Activated CD4-positive, alpha-beta T cell treated with anti-CD3 and anti-CD28 coated beads, Interleukin-2, amount 50 U/mL, for 48 hours (primary cell): ENCODE measurements at places on chromosomes 3 and 15.

DNA sequence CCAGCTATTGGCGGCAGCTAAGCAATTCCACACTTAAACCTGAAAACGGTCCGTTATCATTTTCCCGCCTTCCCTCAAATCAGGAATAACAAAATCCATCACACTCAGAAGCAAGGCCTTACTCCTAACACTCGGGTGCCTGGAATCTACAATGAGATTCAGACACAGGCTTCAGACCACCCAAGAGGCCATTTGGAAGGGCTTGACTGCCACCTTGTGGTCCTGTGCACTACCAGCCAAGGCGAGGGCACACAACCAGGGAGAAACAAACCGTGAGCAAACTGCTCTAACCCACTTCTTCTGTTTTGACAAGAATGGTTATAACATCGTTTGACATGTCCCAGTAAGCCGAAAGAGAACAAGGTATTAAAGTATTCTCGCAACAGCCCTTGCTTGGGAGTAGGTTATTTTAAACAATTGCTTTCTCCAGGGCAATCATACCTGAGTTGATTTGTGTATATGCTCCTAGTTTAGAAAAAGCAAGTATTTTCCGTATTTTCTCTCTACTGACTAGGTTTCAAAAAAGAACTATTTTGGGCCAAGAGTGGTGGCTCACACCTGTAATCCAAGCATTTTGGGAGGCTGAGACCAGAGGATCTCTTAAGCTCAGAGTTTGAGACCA, 40.1 kb upstream of the TAFA4 start:
- peak; percentile 47 for DNase-seq

- DNase-seq: no peak
Measured at GRCh38 chr3:128991355-128991895, 2.5 kb downstream of the CFAP92 start.

GRCh38 chr3:168693870-168694269, 598.1 kb upstream of the GOLIM4 start:
- DNase-seq: no peak

DNA sequence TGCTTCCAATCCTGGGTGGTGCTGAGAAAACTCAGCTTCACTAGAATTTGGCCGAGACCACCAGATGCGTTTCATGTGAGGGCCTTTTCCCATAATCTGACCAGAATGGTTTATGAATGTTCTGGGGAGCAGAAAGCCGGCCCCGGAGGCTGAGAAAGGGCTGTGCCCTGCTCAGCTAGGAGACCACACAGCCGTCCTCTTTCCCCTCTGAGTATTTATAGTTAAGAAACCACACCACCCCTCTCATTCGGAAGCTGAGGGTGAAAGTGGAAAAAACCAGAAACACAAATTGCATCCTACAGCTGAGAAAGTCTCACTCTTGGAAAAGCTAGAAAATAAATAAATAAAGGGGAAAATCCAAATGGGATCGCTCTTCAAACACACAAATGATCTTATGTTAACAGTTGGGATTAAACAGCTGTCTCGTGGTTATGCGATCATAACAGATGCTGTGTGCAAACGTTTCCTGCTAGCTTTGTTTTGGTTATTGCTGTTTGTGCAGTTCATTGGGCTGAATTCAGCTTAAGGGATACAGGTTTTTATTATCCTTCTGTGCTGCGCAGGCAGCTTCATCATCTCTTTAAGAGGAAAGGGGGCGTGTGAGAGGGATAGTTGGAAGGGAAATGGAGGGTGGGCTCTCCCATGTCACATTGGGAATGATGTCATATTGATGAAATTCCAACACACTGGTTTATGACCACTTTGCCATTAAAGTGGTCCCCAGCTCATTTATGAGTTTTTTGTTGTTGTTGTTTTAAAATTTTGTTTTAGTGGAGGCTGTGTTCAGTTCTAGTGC, 1026.2 kb upstream of the NR2F2 start:
- no peak for DNase-seq

GRCh38 chr3:42855547-42856380, 19.9 kb downstream of the CYP8B1 start:
- no peak for DNase-seq

DNA sequence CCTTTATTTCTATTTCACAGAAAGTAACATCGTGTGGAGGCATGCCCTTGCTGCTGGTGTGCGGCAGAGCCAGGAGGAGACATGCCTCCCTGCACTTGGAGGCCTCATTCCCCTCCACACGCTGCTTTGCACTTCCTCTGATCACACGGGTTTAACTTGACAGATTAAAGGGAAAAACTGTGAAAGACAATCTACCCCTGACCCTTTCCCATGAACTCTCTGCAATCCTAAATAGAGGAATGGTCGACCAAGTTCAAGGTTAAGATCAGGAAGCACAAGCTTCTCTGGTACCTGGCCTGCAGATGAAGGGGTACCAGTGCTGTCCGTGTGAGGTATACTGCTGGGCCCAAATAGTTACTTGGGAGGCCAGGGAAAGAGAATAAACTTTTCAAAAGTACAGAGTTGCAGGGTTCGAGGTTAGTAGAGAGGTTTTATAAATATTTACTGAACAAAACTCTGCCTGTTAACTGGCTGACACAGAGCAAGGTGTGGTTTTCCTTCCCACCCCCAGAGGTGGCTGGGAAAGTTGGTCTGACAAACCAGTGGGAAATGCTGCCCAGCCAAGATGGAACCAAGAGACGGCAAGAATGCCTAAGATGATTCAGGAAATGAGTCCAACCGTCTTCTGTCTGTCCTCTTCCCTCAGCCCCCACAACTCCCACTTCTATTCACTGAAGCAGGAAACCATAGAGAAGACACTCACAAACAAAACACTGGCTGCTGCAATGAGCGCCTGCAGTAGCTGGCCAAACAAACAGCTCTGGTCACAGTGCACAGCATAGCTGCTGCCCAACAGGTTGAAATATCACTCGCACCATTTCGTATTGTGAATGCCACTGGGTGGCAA, 79.6 kb downstream of the IGF2BP2 start:
- no peak for DNase-seq

GRCh38 chr3:99808163-99808794, 9.4 kb upstream of the CMSS1 start:
- DNase-seq: peak; percentile 29

GRCh38 chr3:195030791-195031321, 240.1 kb downstream of the XXYLT1 start:
- DNase-seq: no peak

DNA sequence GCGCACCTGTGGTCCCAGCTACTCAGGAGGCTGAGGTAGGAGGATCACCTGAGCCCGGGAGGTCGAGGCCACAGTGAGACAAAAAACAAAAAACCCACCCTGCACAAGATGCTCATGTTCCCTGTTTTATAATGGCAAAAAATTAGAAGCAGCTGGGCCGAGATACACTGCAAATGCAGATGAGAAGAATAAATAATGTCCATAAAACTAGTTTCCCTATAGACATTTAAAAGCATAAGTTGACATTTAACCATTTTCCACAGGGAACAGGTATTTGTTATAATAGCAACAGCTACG, 537 bp upstream of the SCAP start:
- no peak for DNase-seq

DNA sequence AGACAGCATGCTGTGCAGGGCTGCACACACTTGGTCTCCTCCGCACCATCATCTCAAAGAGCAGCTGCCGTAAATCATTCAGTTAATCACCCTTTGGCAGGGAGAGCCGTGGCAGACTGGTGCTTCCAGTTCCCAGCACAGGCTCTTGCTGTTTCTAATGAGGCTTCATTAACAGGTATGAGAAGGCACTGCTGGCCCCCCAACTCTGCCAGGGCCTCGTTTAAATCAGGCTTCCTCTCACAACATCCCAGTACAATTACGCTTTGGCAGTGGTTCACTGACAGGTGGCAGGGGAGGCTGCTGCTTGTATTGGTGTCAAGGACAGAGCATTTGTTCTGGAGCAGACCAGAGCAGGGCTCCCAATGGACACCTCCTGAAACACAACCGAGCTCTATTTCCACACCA, 77.1 kb downstream of the BFSP2 start:
- DNase-seq: no peak

DNA sequence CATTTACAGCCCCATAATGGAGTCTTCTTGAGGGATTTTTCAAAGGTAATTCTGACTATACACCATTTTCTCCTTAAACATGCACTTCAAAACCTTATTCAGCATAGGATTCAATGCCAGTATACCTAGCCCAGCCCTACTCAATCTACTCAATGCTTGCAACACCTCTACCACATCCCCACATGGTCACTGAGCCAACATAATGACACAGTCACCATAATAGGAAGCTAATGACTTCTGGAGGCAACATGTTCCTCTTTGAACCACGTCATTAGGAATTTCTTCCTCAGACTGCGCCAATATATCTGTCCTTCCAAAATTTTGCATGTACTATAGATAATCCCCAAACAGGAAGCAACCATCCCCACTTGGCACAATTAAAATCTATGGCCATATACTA, 153.9 kb upstream of the SETMAR start:
- DNase-seq: no peak

DNA sequence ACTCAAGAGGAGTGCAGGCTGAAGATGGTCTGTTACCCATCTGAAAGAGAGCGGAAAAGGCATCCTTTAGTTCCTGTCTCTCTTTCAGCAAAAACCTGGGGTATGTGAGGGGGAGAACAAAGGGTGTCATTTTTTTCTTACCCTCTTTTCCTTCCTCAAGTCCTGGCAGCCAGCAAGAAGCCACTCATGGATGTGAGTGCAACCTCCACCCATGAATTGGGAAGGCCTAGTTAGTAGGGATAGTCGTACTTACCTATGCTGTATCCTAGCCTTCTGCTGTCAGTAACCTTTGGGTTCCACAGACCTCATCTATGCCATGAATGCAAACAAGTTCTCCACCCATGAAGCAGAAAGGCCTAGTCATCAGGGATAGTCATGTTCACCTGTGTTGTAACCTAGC, 472.8 kb downstream of the ZIC1 start:
- no peak for DNase-seq

DNA sequence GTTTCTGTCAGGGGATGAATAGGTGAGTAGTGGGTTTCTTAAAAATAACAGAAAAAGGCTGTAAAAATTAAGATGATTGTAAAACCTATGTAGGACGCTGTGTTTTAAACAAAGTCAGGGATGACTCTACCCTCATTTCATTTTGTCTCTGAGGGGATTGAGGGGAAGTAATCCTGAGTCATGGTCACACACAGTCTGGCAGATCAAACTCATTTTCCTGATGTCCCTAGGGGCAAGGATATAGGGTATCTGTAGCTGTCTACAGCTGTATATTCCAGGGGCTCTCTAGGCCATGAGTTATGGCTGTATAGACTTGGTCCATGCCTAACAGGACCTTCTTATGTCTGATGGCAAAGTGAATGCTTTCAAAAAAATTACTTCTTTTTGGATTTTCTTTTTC, 421.1 kb downstream of the PDCD6IP start:
- no peak for DNase-seq

DNA sequence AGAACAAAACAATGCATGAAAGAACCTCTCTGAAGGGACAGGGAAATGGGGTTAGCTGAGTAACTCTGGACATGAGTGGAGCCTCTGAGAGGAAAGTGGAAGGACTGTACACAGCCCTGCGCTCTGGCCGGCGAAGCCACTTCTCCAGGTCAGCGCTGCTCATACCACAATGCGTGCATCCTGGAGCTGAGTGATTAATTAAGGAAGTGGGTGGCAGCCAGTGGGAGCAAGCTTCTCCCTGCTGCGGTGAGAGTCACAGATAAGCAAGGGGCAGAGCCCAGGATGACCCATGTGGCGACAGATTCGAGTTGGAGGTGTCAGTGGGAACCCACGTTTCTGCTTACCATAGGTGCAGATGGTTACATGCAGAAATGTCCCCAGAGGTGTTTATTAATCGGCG, 48.0 kb downstream of the KLF15 start:
- DNase-seq: no peak

- DNase-seq: no peak
Measured at GRCh38 chr3:147410526-147411237, 1.5 kb downstream of the ZIC1 start.

DNA sequence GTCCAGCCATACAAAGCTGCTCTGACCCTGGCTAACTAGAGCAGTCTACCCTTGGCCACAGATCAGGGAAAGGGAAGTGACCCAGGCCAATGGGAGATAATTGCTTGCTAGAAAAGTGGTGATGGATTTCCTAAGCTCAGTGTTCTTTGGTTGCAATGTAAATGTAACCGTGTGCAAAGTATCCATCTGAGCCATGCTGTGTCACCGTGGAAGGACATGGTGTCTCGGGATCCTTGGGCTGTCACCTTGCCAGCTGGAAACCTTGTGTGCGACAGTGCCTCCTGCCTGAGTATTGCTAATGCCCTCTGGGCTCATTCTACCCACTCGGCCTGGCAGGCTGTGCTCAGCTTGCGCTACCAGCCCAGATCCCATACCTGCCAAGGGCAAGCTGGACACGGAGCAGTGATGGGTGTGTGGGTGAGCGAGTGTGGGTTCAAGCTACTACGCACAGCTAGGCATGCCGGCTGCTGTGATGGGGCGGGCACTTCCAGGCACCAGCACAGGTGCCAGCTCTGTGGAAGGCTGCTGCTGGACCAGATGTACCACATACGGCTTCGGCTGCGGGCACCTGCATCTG, 10.7 kb upstream of the SIAH2 start:
- DNase-seq: no peak

DNA sequence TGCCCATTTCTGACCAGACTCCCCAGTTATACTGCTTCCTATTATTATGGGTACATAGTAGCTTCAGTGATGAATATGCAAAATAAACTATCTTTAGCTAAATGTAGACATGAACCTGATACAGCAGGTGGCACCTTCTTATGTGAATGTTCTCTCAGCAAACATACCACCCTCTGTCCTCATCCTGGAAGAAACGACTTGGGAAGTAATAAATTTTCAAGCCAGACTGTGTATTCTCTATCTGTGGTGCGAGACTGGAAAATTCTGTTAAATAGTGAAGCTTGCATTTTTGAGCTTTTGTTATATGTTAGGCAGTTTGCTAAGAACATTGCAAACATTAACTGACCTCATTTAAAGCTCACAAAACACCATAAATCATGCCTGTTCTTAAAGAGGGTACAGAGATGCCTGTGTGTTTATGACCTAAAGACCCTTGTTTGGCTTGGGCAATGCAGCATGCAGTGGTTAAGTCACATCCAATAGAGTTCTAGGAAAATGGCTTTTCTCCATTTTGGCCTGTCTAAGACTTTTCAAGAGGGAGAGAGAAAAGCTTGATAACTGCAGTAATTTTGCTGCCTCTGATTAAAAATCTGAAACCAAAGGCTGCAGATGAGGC, 287.1 kb downstream of the NEK10 start:
- DNase-seq: no peak

DNA sequence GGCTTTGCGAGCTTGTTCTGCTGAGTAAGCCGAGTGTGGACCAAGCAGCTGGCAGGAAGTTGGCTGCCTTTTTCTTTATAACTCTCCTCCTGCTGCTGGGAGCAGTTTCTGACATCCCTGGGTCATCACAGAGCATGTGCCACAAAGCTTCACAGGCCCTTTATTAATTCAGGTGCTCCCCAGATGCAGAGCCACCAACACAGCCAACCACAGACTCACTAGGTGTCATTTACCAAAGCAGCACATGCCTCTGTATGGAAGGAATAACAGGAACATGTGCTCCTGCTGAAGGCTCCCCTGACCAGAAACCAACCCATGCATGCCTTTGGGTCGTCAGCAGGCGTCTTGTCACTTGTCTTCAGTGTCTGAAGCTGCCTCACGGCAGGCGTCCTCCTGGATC, 152.5 kb downstream of the ADAMTS17 start:
- no peak for DNase-seq
